ENCODE measurements at places on chromosomes 11 and 22.

DNA sequence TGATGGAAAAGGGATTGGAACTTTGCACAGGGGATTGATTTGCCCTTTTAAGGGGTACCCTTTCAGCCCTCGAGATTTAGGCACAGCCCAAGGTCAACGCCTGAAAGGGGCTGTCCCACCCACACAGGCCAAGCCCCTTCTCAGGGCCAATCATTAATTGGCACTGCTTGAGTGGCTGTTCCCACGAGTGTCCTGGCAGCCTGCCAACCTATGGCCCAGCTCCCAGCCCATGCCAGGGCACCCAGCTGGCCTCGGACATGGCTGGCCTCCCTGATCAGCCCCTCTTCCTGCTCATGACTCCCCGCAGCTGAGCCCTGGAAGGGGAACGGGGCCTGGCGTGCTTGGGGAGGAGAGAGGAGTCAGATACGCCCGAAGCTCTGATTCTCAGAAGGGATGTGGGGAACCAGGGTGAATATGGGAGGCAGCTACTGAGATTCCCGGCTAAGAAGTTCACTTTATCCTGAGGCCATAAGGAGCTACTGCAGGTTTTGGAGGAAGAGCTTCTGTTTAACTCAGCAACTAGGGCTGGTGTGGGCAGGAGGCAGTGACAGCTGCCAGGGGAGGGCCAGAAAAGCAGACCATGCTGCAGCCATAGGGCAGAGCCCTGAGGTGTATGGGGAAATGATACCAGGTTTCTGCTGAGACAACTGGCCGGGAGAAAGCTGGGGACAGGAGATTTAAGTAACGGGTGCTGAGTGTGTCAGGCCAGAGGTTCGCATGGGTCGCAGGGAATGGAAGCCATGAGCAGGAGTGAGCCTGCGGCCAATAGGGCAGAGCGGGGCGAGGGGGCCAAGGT lies 30.0 kb downstream of the WNT7B start:
- peak; percentile 57 for DNase-seq

GRCh38 chr11:129286813-129287212 lies 88.8 kb upstream of the BARX2 start:
- DNase-seq: no peak

DNA sequence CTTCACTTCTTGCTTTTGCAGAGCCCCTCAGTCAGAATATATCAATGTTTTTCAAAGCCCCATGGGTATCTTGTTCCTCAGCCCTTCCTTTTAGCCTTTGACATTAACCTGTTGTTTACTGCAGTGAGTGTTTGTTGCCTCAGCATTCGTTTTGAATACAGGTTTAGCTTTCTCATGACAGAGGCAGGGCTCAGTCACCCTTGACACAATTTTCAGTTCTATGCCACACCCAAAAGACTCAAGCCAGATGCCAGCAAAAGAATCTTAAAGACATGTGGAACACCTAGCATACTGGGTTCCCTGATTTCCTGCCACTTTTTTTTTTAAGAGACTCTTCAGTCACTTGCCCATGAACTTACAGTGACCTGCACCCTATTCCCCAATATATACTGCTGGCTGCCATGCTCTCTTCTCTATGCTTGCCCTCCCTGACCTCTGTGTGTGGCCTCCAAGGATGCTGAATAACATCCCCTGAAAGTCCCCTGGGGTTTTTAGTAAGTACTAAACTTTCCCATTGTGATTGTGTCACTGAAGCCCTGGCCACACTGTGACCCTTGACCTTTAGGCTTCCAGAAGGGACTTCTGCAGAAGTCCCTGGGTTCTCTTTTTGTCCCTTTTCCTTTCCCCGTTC lies 1225.5 kb downstream of the TBC1D22A start:
- no peak for DNase-seq

- DNase-seq: no peak
These were observed 104.6 kb upstream of the SORL1-AS1 start for GRCh38 chr11:121557348-121557747.

DNA sequence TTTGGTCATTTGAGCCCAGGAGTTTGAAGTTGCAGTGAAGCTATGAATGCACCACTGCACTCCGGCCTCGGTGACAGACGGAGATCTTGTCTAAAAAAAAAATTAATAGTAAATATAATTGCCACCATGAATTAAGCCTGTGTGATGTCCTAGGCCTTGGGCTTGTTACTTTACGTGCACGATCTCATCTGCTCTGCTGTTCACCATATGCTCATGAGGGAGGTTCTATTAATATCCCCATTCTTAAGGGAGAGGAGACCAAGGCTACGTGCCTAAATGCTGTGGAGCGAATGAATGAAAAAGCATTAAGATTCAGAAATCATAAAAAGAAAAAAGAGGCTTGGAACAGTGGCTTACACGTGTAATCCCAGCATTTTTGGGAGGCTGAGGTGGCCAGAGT lies 2.6 kb upstream of the ATG2A start:
- DNase-seq: no peak

- DNase-seq: no peak
These were observed 45.5 kb upstream of the ALKBH3 start for GRCh38 chr11:43835104-43835503.

- no peak for DNase-seq
These were observed 17.7 kb downstream of the DNAJC24 start for GRCh38 chr11:31387379-31387778.

DNA sequence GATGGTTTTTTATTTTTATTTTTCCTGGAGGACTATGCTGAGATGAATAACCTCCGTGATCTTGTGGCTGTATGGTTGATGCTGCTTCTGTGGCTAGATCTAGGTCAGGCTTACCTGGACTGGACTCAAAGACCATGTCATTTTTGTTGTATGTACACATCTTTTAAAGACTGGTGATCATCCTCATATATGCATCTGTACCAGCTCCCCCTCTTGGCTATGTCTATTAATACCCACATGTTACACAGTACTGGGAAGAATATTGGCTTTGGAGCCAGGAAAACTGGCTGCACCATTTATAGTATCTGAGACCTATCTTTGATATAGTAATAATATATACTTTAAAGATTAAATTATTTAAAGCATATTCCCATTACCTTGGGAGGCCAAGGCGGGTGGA lies 18.4 kb upstream of the PITPNB start:
- DNase-seq: no peak

GRCh38 chr11:94871491-94872185 lies 101.7 kb downstream of the CWC15 start:
- no peak for DNase-seq

- DNase-seq: no peak
These were observed 942 bp upstream of the RPS6KA4 start for GRCh38 chr11:64357904-64358535.

DNA sequence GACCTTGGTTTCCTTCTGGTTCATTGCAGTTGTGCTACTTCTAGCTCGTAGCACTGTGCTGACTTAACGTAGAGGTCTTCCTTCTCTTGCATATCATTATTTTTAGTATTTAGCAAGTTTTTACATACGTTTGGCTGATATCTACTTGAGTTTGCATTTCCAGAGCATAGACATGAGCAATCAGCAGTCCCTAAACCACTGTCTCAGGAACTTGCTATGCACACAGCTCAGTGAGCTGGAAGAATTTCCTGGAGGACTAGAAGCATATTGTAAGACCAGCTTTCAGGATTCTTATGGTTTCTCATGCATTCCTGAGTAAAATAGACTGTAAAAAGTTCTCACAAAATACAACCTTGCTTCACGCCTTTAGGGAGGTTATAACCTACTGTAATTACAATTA lies 226.7 kb upstream of the PDGFD start:
- no peak for DNase-seq

DNA sequence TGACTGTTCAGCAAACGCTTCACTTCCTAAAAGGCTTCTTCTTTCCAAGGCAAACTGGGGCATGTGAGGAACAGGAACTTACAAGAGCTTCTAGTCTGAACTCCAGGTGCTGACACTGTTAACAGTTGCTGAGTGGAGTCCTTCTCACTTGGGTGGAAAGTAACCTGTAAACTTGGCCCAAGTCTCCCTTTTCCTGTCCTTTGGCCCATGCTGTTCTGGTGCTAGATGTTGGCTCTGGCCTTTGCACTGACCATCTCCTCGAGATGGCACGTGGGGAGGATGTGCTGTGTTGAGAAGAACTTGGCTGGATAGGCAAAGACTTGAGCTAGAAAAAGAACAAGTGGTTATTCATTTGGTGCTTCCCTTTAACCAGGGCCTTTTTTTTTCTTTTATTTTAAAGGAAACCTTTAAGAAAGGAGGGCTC lies 53.6 kb downstream of the PTPRJ start:
- DNase-seq: no peak

GRCh38 chr11:123173040-123173855 lies 21.8 kb downstream of the CLMP start:
- no peak for DNase-seq

DNA sequence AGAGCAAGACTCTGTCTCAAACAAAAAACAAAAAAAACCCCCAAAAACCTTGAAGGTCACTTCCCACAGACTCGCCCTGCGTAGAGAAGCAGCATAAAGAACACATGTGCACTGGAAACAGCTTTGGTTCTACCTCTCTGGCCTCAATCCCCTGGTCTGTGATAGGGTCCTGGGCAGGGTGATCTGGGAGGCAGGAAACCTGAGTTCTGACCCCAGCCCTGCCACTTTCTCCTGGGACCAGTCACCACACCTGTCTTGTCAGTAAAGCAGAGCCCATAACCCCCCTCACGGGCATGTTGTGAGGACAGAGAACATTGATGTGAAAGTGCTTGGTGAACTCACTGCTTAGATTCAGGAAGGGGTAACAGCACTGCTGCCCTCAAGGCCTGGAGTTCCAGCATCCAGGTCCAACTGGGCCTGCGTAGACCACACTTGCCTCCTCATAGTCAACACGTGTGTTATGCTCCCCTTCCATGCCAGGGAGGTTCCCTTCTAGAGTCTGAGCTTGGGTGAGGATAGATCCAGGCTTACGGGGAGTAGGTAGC lies 11.4 kb downstream of the UCP2 start:
- DNase-seq: no peak

GRCh38 chr22:26585104-26585790 lies 4.7 kb downstream of the TPST2 start:
- DNase-seq: no peak

GRCh38 chr11:23123753-23124152 lies 263.5 kb upstream of the CCDC179 start:
- no peak for DNase-seq

GRCh38 chr22:20559174-20559760 lies 51.9 kb downstream of the MED15 start:
- no peak for DNase-seq

- DNase-seq: no peak
These were observed 1.2 kb upstream of the SMIM35 start for GRCh38 chr11:118087931-118088330.

DNA sequence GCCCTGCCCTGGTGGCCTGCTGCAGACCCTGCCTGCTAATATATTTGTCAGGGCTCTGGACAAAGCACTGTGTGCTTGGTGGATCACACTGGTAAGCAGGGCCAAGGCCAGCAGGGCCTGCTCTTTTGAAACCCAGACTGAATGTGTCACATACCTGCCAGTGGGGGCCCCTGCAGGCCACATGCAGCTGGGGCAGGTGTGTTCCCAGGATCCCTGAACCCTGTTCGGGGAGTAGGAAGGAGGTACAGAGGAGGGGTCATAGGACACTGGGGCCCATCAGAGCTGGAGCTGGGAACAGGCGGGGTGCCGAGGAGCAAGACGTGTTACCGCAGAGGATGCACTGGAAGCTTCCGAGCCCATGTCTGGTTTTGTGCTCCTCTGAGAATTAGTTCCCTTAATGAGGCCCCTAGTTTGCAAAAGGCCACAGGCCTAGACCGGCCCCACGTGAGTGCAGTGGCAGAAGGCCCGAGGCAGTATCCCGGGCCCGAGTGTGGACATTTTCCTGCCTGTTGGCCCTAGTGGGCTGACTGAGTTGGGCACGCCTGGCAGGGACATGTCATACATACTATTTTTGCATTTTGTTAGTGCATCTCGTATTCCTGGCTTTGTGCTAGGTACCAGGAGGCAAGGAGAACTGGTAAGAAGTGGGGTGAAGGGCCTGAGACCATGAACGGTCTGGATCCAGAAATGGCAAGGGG lies 11.2 kb upstream of the ACR start:
- DNase-seq: no peak

DNA sequence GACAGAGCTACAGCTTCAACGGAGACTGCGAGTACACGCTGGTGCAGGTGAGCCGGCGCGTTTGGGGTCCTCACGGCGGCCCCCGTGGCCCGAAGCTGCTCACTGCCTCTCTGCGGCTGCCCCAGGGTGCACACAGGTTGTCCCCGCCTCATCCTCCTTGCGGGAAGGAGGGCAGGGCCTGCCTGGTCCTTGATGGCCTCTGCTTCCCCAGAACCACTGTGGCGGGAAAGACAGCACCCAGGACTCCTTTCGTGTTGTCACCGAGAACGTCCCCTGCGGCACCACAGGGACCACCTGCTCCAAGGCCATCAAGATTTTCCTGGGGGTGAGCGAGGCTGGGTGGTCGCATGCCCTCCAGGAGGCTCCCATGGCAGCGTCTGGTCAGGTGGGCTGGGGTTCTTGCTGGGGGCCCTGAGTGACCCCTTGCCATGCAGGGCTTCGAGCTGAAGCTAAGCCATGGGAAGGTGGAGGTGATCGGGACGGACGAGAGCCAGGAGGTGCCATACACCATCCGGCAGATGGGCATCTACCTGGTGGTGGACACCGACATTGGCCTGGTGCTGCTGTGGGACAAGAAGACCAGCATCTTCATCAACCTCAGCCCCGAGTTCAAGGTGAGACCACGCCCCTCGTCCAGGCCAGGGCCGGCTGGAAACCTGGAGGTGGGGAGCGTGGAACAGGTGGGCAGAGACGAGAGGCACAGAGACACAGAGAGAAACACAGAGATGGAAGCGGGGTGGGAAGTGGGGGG lies 19.4 kb downstream of the MUC5AC start:
- DNase-seq: no peak

- no peak for DNase-seq
These were observed 17.5 kb downstream of the FGF3 start for GRCh38 chr11:69801513-69802335.

DNA sequence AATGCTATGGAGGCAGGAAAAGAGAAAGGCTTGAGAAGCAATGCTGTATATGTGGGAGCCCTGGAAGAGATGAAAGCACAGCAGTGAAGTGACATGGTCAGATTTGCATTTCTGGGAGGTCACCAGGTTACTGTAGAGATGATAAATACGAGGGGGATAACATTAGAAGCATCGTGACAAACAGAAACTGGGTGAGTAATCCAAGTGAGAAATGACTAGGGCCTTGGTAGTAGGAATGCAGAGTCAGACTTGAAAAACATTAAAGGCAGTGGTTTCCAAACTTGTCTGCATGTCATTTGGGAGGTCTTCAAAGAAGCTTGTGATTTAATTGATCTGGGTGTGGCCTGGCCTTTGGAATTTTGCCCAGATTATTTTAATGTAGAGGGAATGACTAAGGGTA lies 43.9 kb downstream of the CCDC34 start:
- no peak for DNase-seq

GRCh38 chr11:95498722-95499425 lies 267.9 kb upstream of the SESN3 start:
- no peak for DNase-seq

GRCh38 chr11:63817758-63818498 lies 4.7 kb downstream of the SPINDOC start:
- DNase-seq: no peak

DNA sequence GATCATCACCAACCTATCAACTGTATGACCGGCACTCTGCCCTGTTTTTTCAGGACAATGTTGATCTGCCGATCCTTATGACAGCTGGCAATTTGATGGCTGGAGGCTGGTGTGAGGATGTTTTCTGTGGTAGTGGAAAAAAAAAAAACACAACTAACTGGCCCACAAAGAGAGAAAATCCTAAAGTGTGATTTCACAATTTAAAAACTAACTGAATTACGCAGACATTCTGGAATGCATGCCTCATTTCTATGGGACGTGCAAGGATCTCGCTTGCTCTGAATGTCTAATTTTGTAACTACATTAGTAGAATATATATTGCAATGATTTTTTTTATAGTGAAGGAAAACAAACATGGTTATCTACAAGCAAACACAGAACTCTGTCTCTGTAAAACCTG lies 590.5 kb downstream of the ETS1 start:
- DNase-seq: no peak

Measured in spinal cord (tissue), 10 donors.